ENCODE measurements at places on chromosomes 1 and 21.
A peak's percentile ranks its signal among the peaks of the same experiment; 100 is the strongest.

- DNase-seq, result no peak
These were observed 13.0 kb upstream of the KCNC4 start for GRCh38 chr1:110196917-110197765.

GRCh38 chr1:26015358-26015757, 6.2 kb upstream of the EXTL1 start:
- no peak for DNase-seq

- DNase-seq, result peak; percentile 64
These were observed 161.1 kb upstream of the COL6A1 start for GRCh38 chr21:45820171-45821091.

GRCh38 chr1:22216210-22216883, 73.5 kb upstream of the WNT4 start:
- DNase-seq, result no peak

GRCh38 chr1:44700573-44700972, 26.1 kb downstream of the ARMH1 start:
- no peak for DNase-seq

DNA sequence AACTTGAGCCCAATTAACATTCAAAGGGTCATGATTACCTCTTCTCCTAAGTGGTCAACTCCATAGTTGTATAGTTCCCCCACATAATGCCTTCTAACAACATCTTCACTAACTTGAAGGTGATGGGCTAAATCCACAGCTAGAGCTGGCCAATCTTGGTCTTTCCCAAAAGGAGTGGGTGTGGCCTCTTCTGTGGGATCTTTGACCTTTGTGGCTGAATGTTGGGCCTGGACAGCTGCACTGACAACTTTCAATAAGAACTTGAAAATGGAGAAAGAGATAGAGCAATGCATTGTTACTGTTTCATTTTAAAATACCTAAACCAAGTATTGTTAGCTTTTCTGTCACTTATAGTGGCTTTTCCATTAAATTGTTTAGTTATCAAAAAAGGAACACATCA, 59.2 kb downstream of the IARS2 start:
- no peak for DNase-seq

GRCh38 chr21:46100020-46100419, 2.1 kb downstream of the COL6A2 start:
- DNase-seq, result no peak

DNA sequence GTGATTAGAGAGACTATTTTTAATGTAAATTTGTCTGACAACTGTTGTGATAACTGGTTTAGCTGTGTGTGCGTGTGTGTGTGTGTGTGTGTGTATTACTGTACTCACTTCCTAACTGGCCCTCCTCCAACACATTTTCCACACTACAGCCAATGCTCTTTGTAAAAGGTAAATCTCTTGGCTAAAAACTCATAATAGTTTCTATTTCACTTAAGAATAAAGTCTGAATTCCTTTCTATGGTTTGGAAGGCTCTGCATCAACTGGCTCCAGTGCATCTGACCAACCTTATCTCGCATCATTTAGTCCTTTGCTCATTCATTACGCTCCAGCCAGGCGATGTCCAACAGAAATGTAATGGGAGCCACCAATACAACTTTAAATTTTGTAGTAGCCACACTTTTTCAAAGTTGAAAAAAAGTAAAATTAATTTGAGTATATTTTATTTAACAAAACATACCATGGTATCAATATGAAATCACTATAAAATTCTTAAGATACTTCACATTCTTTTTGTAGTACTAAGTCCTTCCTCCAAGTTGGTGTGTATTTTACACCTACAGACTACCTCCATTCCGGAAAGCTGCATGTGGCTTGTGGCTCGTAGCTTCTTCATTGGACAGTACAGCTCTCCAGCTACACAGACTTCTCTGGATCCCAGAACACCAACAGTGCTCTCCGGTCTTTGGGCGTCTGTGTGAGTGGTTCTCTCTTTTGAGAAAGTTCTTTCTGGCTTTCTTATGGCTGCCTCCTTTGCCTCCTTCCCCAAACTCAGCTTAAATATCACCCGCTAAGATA, 68.9 kb downstream of the NRIP1 start:
- no peak for DNase-seq
